ENCODE measurements at places on chromosomes 7 and 10. TPM values are rescaled to one million over a fixed set of nuclear protein-coding genes. Genes with fewer than 3 reads are reported as not detected.

Gene ACSM6
- not detected for total RNA-seq

GRCh38 chr7:36440880-36441279 is 51.2 kb downstream of the ANLN start:
- H3K4me1 ChIP-seq, result no peaks in the 10 kb centered on the region
- H3K36me3 ChIP-seq, result no peaks in the 10 kb centered on the region
- H3K27me3 ChIP-seq, result no peaks in the 10 kb centered on the region
- no peak overlapping the region for H3K27ac ChIP-seq

Gene BRI3
- total RNA-seq, result 76.5 TPM

DNA sequence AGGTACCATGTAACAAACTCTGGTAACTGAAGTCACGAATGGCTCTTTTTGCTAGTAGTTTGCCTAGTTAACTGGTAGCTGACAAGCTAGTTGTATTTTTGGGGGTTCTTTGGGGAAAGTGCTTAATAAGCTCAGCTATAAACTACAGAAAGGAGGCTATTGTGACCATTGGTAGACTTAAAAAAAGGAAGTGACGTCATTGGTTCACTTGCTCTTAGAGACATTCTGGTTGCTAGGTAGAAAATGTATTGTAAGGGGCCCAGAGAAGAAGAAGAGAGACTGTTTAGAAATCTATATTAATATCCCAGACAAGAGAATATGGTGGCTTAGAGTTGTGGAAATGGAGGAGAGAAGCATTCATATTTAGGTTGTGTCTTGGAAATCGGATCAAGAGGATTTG is 103.0 kb downstream of the NXPH1 start:
- no peak overlapping the region for H3K27ac ChIP-seq
- no peak for DNase-seq
- no peaks in the 10 kb centered on the region for H3K4me1 ChIP-seq
- H3K36me3 ChIP-seq, result no peaks in the 10 kb centered on the region

- DNase-seq, result no peak
- H3K36me3 ChIP-seq, result no peaks in the 10 kb centered on the region
- H3K27ac ChIP-seq, result no peak overlapping the region
- H3K4me3 ChIP-seq, result no peak overlapping the region
- H3K27me3 ChIP-seq, result no peaks in the 10 kb centered on the region
Observed at GRCh38 chr7:14270099-14270498, 280.6 kb upstream of the ETV1 start.

DNA sequence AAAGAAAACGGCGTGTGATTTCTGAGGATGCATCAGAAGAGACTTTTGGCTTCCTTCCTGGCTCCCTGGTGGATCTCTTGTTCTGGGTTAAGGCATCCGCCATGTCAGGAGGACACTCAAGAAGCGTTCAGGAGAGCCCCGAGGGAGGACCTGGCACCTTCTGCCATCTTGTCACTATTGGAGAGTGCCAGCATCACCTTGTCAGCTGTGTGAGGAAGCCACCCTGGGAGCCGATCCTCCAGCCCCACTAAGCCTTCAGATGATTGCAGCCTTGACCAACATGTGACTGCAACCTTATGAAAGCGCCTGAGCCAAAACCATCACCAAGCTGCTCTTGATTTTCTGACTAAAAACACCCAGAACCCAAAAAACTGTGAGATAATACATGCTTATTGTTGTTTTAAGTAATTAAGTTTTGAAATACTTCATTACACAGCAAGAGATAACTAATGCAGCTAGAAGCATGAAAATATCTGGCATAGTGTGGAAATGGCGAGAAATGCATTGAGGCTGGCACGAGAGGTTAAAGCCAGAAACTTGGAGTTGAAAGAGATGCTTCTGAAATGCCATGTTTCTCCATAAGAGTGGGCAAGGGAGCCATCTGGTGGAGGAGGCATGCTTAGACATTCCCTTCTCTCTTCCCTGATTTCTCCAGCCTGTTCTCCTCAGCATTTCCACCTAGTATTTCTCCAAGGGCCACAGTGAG is 5.4 kb upstream of the ZFYVE27 start:
- DNase-seq, result peak; percentile 70
- no peaks in the 10 kb centered on the region for H3K36me3 ChIP-seq
- H3K4me3 ChIP-seq, result no peak overlapping the region
- no peaks in the 10 kb centered on the region for H3K27me3 ChIP-seq
- H3K27ac ChIP-seq, result no peak overlapping the region

- H3K36me3 ChIP-seq, result peaks cover 27% of the 10 kb centered on the region
- no peaks in the 10 kb centered on the region for H3K27me3 ChIP-seq
- no peak for DNase-seq
- peaks cover 15% of the 10 kb centered on the region for H3K4me1 ChIP-seq
Observed at GRCh38 chr7:73702665-73703064, 16.8 kb downstream of the STX1A start.

DNA sequence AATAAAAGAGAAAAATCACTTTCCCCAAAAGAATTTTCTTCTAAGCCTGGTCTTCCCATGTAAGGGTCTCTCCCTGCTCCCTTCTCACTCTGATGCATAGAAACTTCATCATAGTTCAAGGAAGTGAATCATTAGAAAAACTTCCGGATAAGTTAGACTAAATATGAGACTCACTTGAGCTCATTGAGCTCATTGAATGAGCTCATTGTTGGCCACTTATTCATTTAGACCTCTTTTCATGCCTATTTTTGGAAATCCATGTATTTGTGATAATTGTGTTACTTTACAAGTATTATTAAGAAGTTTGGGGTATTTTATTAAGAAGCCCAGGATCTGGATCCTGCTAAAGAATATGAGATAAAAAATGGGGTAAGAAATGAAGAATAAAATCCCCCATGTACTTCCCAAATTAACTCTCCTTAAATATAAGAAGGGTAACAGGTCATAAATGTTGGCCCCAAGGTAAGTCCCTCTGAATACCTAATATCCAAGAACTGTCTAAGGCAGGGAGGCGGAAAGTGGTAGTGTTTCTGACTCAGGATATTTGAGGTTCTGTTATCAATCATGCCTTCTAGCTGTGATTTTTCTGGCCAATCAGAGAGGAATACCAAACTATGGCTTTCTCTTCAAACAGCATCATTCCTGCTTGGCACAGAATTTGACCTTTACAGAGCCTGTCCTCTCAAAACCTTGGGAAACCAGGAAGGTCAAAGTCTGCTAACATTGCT is 236.5 kb upstream of the PTN start:
- H3K27me3 ChIP-seq, result no peaks in the 10 kb centered on the region
- no peaks in the 10 kb centered on the region for H3K36me3 ChIP-seq
- H3K27ac ChIP-seq, result no peak overlapping the region
- DNase-seq, result no peak
- no peaks in the 10 kb centered on the region for H3K4me1 ChIP-seq

Gene GBX1
- total RNA-seq, result not detected

Gene PIP
- total RNA-seq, result not detected

GRCh38 chr10:119189811-119190282 is 11.2 kb upstream of the PRDX3 start:
- H3K4me1 ChIP-seq, result peaks cover 8% of the 10 kb centered on the region
- H3K36me3 ChIP-seq, result no peaks in the 10 kb centered on the region
- H3K27me3 ChIP-seq, result no peaks in the 10 kb centered on the region
- DNase-seq, result no peak
- no peak overlapping the region for H3K4me3 ChIP-seq

- DNase-seq, result no peak
- H3K27ac ChIP-seq, result no peak overlapping the region
- H3K36me3 ChIP-seq, result no peaks in the 10 kb centered on the region
- H3K4me1 ChIP-seq, result no peaks in the 10 kb centered on the region
Observed at GRCh38 chr7:119228482-119228881, 1004.0 kb downstream of the ANKRD7 start.

GRCh38 chr7:121285066-121285667 is 43.6 kb upstream of the WNT16 start:
- no peak overlapping the region for H3K4me3 ChIP-seq
- H3K27ac ChIP-seq, result no peak overlapping the region
- no peaks in the 10 kb centered on the region for H3K4me1 ChIP-seq
- H3K27me3 ChIP-seq, result no peaks in the 10 kb centered on the region

Gene FAM171A1
- 2.6 TPM for total RNA-seq

DNA sequence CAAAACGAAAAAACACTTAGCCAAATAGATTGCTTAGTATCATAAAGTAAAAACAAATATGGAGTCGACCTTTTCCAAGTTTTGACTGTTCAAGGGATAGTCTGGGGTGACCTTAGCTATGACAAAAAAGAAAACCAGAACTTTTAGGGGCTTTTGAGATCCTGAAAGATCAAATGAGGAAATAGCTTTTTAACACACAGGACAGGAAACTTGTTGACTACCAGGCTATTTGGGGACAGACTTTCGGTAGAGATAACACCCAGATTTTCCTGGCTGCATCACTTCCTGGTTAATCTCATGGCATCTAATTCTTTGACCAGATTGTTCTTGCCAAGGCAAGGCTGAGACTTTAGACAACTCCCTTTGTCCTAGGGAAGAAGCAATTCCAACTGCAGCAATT is 34.5 kb upstream of the EGR2 start:
- no peaks in the 10 kb centered on the region for H3K36me3 ChIP-seq
- peaks cover 13% of the 10 kb centered on the region for H3K4me1 ChIP-seq
- H3K4me3 ChIP-seq, result no peak overlapping the region
- H3K27ac ChIP-seq, result no peak overlapping the region
- peaks cover 5% of the 10 kb centered on the region for H3K27me3 ChIP-seq
- no peak for DNase-seq

DNA sequence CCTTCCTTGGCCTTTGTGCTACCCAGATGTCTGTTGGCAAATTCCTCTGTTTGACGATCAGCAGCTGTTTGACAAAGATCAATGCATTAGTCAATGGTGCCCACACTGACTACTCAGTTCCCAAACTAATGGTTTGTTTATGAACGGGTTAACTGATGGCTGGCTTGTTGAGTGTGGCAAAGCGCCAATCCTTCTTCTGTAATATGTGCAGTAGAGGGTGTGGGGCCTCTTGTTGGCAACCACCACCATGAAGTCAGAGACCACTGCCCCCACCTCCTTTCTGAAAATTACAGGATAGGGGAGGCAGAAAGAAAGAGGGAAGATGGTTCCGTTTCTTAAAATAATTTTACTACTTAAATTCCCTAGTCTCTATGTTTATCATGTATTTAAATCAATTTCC is 2.6 kb upstream of the PLCE1 start:
- H3K27me3 ChIP-seq, result peaks cover 34% of the 10 kb centered on the region
- no peak overlapping the region for H3K27ac ChIP-seq
- no peak for DNase-seq
- peaks cover 2% of the 10 kb centered on the region for H3K4me1 ChIP-seq
- H3K36me3 ChIP-seq, result no peaks in the 10 kb centered on the region

GRCh38 chr10:78720091-78720490 is 348.7 kb upstream of the ZMIZ1 start:
- no peaks in the 10 kb centered on the region for H3K36me3 ChIP-seq
- H3K27me3 ChIP-seq, result peaks cover 15% of the 10 kb centered on the region
- no peak overlapping the region for H3K27ac ChIP-seq
- DNase-seq, result no peak

Gene FFAR4
- not detected for total RNA-seq

GRCh38 chr7:77447616-77448015 is 31.5 kb upstream of the GSAP start:
- no peaks in the 10 kb centered on the region for H3K36me3 ChIP-seq
- no peak overlapping the region for H3K27ac ChIP-seq
- no peaks in the 10 kb centered on the region for H3K4me1 ChIP-seq

DNA sequence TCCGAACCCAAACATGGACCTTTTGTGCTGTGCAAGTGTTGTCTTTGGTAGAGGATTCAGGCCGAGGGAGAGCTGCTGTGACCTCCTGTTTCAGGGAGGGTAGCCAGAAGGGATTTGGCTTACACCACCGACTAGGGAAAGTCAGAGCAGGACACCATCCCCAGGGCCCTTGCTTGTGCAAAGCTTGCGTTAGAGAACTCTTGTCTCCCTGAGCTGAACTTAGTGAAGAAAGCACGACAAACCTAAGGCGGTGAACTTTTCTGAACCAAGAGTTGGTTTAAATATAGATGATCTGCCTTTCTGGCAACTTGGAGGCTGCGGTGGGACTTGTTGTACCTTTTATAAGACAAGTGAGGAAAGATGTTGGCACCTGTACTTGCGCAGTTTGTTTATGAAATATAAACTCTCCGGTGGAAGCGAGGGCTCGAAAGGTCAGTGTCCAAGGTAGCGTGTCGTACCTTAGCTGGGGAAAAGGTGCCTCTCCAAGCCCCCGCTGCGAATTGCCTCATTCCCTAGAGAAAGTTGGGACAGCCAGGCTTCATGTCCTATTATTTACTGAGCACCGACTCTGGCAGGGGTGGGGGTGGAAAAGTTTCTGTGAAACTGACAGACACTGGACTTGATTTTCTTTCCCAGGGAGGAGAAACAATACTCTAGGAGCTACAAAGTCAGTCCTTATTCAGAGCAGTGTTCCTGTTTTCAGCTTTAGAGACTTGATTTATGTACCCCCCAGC is 31.6 kb downstream of the WBP1L start:
- H3K4me3 ChIP-seq, result no peak overlapping the region
- H3K27me3 ChIP-seq, result no peaks in the 10 kb centered on the region
- no peak for DNase-seq

DNA sequence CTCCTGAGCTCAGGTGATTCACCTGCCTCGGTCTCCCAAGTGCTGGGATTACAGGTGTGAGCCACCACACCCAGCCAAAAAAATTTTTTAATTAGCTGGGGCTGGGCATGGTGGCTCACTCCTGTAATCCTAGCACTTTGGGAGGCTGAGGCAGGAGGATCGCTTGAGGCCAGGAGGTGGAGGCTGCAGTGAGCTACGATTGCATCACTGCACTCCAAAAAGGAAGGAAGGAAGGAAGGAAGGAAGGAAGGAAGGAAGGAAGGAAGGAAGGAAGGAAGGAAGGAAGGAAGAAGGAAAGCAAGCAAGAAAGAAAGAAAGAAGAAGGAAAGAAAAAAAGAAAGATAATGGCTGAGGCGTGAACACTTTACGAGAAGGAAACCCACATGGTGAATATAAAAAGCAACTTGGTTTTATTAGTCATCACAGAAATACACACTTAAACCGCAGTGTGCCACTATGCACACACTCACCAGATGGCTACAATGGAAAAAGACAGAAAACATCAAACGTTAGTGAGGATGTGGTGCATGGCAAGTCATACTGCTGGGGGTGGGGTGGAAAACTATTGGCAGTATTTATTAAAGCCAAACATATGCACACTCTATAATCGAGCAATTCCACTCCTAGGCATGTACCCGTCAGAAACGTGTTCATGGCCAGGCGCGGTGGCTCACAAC is 4.4 kb upstream of the CCL26 start:
- H3K4me1 ChIP-seq, result peaks cover 13% of the 10 kb centered on the region
- no peaks in the 10 kb centered on the region for H3K27me3 ChIP-seq
- no peak overlapping the region for H3K4me3 ChIP-seq
- H3K27ac ChIP-seq, result no peak overlapping the region
- no peak for DNase-seq

- H3K4me1 ChIP-seq, result no peaks in the 10 kb centered on the region
- H3K36me3 ChIP-seq, result no peaks in the 10 kb centered on the region
- DNase-seq, result no peak
- H3K27me3 ChIP-seq, result no peaks in the 10 kb centered on the region
- H3K27ac ChIP-seq, result no peak overlapping the region
- no peak overlapping the region for H3K4me3 ChIP-seq
Observed at GRCh38 chr7:78345293-78345911, 546.8 kb downstream of the PHTF2 start.
